ENCODE measurements at places on chromosomes 12 and 14.

- no peak for DNase-seq
Observed at GRCh38 chr12:130117701-130118100, 44.6 kb upstream of the FZD10 start.

- DNase-seq: no peak
Observed at GRCh38 chr12:118059341-118060191, 1.4 kb downstream of the WSB2 start.

- DNase-seq: no peak
Observed at GRCh38 chr12:19856389-19856788, 417.1 kb downstream of the AEBP2 start.

GRCh38 chr12:118500299-118500698 is 123.9 kb downstream of the SUDS3 start:
- DNase-seq: no peak

GRCh38 chr12:38838056-38838850 is 67.1 kb downstream of the CPNE8 start:
- no peak for DNase-seq

- DNase-seq: no peak
Observed at GRCh38 chr12:116959845-116960514, 49.2 kb downstream of the FBXW8 start.

- DNase-seq: no peak
Observed at GRCh38 chr14:64841772-64842750, 37.6 kb downstream of the SPTB start.

GRCh38 chr14:36485773-36486172 is 34.3 kb downstream of the NKX2-1 start:
- DNase-seq: no peak

GRCh38 chr12:8546591-8546990 is 5.9 kb upstream of the CLEC4E start:
- no peak for DNase-seq
